ENCODE measurements at places on chromosomes 16 and 17. TPM values are rescaled to one million over a fixed set of nuclear protein-coding genes. Genes with fewer than 3 reads are reported as not detected.

- no peak for DNase-seq
Measured at GRCh38 chr17:49775546-49776260, 11.8 kb upstream of the FAM117A start.

OSBPL7 gene
- polyA plus RNA-seq = 10.0 TPM

SPN gene
- 0.82 TPM for polyA plus RNA-seq

- no peak for DNase-seq
Measured at GRCh38 chr17:82216301-82217119, 3.9 kb upstream of the CCDC57 start.

DNA sequence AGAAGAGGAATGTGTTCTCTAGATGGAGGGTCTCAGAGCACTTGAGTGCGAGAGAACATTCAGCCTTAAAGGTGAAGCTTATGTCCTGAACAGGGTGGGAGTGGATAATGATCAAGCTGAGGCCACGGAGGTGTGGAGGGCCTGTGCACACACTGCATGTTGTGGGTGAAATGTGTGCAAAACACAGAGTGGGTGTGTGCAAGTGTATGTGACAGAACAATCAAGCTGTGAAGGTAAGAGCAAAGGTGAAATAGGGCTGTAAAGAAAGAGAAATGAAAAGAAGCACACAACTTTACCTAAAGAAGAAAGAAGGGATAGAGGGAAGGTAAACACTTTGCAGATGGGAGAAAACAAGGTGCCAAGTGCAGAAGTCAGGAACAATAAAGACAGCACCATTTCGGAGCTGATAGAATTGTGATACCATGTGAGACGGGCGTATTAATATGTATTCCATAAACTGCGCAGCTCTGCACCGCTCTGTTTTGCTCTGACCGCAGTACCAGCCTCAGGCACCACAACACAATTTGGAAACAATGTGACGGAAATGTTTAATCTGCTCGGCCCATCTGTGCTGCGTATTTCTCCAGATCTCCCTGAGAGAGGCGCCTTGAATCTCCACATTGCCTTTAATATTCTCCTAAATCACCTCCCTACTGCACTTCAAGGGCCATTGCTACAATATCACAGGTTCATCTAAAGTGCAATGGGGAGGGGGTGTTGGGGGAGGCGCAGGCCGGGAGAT, 40.6 kb downstream of the SNX11 start:
- DNase-seq = no peak

Data from muscle of back (tissue), 13 donors.